HCT116 (cell line): ENCODE measurements at places on chromosomes 16 and 17.
A peak's percentile ranks its signal among the peaks of the same experiment; 100 is the strongest.

- no peak for DNase-seq
Measured at GRCh38 chr17:17569691-17570090, 21.8 kb downstream of the PEMT start.

DNA sequence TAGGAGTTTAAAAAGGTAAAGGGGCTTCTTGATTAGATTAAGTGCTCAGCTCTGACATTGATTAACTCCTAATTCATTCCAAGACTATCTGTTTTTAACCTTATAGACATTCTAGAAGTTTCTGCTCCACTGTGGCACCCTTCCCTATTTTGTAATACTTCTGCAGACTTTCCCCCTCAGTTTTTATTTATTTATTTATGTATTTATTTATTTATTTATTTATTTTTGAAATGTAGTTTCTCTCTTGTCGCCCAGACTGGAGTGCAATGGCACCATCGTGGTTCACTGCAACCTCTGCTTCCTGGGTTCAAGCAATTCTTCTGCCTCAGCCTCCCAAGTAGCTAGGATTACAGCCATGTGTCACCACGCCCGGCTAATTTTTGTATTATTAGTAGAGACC lies 185.8 kb downstream of the PHKB start:
- DNase-seq: no peak

DNA sequence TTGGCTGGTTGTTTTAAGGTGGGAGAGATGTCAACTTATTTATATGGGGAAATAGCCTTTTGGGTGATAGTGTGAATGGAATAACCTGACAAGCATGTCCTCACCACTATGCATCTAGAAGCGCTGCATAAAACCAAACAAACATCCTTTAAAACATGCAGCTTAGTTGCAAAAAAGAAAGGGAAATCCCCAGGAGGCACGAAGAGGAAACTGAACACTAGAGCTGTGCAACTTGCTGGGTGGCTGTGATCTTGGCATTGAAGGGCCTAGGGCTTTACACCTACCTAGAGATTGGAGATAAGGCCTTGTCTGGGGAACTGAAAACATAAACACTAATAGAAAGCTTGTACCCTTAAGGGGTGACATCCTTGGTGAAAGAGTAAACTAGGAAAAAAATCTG lies 7.3 kb downstream of the C16orf54 start:
- DNase-seq: no peak

DNA sequence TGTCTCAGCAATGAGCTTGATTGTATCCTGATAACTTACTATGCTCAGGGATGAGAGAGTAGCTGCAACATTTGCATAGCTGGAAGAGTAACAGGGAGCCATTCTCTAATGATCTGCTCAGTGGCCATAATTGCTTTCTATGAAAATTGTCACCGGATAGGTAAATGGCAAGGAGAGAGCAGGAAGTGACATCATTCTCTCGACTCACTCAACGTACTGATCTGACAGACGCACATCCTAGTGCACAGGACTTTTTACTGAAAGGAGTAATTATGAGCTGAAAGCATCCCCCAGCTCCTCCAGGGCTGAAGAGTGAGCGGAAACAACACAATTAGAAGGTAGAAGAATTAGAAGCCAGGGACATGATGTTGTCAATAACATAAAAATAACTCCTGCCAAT lies 71.8 kb downstream of the IRX5 start:
- no peak for DNase-seq

DNA sequence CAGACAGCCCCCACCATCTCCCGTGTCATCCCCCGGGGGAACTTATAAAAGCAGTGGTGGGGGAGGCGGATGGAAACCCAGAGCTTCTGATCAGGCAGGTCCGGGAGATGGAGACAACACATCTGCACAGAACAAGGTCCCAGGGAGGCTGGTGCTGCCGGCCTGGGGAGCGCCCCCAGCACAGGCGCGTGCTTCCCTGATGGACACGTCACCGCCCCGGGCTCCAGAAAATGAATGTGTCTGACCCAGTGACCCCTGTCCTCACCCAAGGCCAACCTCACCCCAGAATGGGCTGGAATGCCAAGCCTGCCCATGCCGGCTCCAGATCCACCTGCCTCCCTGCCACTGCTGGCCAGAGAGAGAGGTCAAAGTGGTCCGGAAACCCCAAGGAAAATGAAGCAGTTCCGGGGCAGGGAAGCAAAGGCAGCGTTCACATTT lies 12.5 kb downstream of the SLC7A5 start:
- DNase-seq: no peak

DNA sequence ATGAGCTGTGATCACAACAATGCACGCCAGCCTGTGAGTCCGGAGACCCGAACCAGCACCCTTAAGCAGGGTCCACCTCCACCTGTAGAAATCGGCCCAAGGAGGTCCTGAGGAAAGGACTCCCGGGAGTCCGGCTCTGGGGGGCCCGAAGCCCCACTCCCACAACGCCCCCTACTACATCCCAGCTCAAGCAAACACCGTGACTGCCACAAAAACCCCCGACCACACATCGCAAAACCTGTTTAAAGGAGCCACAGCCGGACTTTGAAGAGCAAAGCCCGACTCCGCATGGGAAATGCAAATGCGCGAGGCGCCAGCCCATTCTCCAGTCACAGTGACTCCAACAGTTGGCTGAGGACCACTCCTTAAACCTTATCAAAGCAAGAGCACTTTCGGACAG lies 682.4 kb downstream of the KCNJ18 start:
- no peak for DNase-seq

DNA sequence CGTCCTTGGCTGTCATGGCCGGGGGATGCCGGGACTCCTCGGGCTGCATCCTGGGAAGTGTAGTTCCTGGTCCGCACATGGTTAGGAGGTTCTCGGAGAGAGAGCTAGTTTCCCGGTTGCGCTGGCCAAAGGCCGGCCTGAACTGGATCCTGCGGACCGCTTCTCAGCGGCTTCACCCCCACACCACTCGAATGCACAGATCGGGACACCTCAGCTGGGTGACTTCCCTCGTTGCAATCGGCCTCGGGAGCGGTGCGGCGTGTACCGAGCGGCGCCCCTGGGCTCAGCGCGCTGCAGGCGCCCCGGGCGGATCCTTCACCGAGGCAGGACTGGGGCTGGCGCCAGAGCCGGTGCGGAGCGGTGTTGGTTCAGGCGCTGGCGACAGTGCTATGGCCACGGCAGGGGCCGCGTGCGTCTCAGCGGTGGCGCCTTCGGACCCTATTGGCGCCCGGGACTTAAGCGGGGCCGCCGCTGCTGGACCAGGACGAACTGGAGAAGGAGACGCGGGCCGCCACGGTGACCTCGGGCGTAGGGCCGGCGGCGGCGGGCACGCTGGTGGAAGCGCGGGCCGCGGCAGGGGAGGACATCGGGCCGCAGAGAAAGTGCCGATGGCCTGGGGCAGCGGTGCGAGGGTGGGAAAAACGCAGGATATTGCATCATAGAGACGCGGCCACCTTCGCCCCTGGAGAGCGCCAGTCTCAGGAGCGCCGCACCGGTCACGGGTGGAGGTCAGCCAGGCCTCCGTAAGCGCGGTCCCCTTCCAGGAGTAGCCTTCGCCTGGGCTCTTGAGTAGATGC lies 11.4 kb downstream of the ZNF629 start:
- peak; percentile 24 for DNase-seq

DNA sequence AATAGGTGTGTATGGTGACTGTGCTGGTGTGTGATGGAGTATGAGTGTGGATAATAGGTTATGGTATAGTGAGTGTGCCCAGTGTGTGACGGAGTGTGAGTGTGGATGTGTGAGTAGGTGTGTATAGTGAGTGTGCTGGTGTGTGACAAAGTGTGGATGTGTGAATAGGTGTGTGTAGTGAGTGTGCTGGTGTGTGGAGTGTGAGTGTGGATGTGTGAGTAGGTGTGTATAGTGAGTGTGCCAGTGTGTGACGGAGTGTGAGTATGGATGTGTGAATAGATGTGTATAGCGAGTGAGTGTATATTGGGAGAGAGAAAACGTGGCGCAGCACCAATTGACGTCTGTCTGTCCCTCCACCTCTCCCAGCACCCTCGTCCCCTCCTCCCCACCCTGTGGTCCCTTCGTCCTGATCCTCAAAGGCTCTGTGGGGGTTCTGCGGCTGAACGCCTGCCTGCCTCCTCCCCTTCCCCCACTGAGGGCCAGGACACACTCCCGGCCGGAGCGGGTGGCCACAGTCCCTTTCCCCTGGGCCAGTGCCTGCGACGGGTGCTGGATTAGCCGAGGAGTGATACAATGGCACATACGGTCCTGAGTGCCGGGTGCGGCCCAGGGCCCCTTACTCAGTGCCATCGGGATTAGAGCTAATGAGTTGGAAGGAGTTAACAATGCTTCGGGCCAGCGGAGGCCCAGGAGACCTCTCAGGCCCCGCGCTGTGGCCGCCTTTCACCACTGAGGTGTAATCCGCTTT lies 160.0 kb downstream of the MRM1 start:
- no peak for DNase-seq
